Fibroblast of the conjunctiva (primary cell): ENCODE measurements at places on chromosomes 6 and 20.

DNA sequence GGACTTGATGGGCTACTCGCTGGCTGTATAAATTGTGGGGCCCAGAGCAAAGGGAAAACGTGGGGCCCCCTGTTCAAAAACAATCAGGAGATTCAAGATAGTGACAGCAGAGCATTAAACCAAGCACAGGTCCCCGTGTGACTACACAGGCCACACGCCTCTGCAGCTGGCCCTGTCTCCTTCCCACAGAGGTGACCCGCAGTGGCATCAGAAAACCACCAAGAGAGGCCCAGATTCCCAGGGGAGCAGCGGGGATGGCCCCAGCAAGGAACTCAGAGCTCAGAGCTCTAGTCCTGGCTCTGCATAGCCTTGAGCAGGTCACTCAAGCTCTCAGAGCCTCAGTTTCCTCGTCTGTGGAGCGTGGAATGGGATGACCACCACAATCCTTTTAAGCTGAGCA, 57.6 kb downstream of the CPNE5 start:
- DNase-seq: no peak

- DNase-seq: no peak
Measured at GRCh38 chr6:28167068-28167467, 25.4 kb downstream of the ZKSCAN8 start.

DNA sequence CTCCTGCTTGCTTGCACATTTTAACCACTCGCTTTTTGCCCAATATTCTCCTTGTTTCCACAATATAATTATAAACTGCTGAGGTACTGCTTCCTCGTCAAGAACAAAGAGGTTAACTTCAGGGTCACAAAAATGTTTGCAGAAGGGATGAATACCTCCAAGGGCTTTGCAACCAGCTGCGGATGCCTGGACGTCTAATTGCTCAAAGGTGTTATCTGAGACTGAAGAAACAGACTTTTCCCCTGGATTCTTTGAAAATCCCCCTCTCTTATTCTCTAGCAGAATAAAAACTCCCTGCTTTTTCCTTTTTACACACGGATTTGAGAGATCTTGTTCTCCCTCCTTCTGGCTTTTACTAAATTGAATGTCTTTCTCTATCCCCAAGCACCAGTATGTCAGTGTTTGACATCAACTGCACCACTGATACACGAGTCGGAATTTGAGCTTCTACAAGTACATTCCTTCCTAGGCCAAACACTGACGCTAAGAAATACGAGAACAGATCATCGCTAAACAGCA, 336 bp upstream of the SMPDL3A start:
- DNase-seq: peak; percentile 64

DNA sequence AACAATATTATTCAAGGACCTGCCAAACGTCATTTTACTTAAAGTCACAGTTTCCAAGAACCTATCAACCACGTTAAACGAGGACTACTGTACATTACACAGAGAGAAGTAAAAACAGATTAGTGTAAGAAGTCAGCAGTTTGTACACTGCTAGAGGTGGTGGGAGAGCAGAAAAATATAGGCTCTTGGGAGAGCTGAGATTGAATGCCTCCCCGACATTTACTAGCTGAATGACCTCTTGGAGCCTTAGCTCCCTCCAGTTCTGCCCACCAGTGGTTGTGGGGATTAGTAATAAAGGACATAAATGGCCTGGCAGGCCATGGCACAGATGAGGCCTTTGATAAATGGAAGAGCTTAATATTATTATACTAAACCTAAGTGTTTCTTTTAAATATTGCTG, 161.4 kb downstream of the UBE3D start:
- DNase-seq: no peak

DNA sequence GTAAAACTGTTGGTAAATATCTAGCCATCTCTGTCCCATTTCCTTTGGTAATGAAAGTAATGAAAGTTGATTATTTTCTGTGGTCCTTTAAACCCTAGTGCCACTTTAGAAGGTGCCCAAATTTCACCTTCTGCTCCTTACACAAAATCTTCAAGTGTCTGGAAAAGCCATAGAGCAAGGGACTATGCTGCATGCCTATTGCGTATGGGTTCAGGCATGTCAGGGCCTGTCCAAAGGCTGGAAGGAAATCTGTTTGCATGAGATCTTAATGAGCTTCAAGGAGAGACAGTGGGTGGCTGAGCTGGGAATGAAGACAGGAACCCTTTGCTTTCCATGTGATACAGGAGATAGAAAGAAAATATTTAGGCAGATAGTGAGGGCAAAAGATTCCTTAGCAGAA, 66.6 kb upstream of the CCN6 start:
- no peak for DNase-seq

DNA sequence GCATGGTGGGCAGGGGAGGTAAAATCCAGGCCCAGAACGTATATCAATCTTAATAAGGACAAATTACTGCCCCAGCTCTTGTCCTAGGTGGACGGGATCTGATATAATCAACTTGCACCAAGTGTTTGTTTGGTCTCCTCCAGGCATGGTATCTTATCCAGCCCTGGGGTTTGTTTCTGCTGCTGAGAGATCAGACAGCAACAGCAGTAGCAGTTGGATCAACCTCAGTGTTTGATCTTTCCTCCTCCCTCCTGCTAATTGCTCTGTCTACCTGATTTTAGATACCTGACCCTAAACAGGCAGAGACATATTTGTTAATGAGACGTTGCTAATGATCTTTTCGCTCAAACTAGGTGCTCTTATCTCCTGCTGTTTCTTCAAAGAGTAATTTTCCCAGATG, 100.4 kb upstream of the BACH2 start:
- no peak for DNase-seq

- peak; percentile 46 for DNase-seq
Measured at GRCh38 chr6:7673063-7673536, 52.8 kb upstream of the BMP6 start.

DNA sequence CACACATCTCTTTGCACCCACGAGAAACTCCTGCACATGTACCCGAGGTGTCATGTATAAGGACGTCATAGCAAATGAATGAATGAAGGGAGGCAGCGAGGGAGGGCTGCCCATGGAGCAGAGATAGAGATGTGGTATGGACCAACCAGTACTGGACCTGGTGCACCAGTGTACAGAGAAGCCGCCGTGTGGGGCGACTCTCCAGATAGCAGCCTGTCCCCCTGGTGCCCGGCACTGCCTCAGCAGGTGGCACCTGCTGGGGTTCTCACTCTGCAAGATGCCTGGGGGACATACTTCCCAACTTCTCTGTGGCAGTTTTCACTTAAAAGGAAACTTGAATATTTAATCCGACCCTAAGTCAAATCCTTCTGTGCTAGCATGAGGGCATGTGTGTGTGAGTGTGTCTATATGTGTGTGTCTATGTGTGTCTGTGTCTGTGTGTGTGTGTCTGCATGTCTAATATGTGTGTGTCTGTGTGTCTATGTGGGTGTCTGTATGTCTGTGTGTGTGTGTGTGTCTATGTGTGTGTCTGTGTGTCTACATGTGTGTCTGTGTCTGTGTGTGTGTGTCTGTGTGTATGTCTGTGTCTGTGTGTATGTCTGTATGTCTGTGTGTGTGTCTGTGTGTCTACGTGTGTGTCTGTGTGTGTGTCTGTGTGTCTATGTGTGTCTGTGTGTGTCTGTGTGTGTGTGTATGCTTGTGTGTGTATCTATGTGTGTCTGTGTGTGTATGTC, 132.0 kb downstream of the RNASET2 start:
- no peak for DNase-seq

DNA sequence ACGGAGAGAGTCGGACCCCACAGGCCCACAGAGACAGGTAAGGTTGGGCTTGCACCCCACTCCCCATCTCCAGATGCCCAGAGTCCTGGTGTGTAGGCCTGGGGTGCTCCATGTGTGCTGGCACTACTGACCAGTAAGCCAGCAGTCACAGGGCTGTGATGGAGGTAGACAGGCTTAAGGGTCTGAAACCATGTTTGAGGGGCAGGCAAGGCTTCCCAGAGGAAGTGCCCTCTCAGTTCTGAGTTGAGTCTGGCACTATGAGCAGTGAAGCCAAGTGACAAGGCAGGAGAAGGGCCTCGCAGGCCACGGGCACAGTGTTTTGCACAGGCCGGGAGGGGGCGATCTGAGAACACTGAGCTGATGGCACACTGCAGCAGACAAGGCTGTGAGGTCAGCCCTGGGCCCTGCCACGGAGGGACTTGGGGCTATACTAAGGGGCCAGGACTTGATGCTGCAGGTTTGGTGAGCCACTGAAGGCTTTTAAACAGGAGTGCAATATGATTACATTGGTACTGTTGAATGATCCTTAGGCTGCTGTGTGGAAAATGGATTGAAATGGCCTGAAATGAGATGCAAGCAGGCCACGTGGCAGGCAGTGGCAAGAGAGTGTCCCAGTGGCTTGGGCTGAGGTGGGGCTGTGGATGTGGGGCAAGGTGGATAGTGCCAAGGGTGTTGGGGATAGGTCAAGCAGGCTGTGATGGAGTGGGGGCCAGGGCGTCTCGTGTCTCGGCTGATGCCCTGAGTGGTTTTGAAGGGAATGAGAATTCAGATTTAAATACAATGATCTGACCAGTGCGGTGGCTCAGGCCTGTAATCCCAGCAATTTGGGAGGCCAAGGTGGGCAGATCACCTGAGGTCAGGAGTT, 20.3 kb downstream of the TTBK1 start:
- DNase-seq: peak; percentile 43

DNA sequence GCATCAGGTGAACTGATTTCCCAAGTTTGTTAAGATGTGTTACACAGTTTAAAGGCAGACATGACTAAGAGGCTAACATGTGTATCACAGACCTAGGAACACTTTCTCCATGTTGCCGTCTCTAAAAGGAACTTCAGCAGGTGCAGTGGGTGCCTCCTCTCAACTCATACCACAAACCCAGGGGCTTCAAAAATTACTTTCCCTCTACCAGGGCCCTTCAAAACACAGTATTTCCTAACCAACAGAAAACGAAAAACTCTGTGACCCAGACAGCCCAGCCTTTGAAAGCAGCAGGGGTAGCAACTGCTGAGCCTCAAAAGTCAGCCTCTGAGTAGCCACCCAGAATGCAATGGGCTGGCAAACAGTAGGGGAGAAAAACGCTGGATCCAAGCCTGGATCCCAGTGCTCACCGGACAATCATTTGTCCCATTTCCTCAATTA, 28.5 kb downstream of the B4GALT5 start:
- DNase-seq: no peak

GRCh38 chr20:41872930-41873329, 254.8 kb upstream of the CHD6 start:
- no peak for DNase-seq

DNA sequence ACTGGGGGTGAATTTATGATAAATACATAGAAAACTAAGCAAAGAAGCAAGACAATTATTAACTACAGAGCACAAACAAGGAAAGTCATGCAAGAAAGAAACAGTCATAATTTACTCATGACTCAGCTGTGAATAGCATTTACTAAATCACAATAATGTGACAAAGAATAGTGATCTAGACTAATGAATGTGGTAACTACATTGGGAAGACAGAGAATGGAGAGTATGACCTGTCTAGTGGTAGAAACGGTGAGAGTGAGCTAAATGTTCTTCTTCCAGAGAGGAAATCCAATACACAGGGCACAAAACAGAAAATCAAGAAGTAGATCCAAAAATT, 153.5 kb upstream of the DST start:
- no peak for DNase-seq

- peak; percentile 74 for DNase-seq
Measured at GRCh38 chr6:157322792-157323254, 496 bp downstream of the TMEM242 start.

- no peak for DNase-seq
Measured at GRCh38 chr6:104563306-104563705, 296.4 kb downstream of the HACE1 start.

GRCh38 chr6:159104163-159104925, 59.6 kb upstream of the TAGAP start:
- DNase-seq: peak; percentile 10

DNA sequence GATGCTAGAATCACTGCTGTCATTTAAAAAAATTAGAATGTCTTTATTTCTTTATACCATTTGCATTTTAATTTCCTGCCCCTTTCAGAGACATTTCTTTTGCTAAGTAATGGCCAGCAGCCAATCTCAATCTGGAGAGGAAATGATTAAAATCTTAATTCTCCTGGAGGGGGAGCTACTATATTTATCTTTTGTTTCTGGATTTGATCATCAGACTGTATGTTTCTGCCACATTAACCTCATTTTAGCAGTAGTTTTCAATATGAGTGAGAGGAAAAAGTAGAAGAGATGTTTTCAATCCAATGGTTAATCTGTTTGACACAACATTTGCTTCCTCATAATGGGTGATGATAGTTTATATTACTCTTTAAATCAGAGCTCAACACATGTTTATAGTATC, 138.0 kb downstream of the FUT9 start:
- DNase-seq: no peak

DNA sequence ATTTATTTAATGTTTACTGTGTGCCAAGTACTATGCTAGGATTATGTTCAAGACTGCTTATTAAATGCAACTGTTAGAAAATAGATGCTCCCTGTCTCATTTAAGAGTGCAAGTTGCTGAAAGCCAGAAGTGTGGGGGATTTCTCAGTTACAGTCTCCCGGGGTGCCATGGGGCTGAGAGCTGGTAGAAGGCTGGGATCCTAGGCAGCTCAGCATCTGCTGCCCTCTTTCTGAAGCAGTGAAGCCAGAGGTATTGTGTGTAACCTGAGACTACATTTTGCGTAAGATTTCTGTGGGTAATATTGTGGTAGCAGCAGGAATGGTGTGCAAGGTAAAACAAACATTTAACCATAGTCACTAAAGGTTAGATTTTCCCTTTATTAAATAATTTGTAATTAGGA, 120.6 kb downstream of the AKAP7 start:
- DNase-seq: no peak

DNA sequence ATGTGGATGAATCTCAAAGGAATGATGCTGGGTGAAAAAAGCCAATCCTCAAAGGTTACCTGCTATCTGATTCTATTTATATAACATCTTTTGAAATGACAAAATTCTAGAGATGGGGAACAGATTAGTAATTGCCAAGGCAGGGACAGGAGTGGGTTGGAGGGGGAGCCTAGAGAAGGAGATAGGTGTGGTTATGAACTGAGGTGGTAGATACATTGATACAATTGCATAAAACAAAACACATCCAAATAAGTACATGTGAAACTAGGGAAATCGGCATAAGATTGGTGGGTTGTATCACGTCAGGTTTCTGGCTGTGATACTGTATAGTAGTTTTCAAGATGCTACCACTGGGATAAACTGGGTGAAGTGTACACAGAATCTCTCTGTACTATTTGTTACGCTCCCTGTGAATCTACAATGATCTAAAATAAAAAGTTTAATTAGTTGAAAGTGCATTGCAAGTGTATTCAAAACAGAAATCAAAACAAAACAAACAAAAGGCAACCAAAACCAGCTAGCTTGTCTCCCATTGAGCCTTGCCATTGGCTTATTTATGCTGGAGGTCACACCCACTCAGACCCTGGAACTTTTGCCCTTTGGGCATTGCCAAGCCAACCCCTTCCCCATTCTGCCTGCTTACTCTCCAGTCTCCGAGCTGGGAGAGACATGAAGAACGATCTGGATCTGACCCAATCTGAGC, 27.8 kb downstream of the PPP1R16B start:
- no peak for DNase-seq

GRCh38 chr6:143361536-143362191, 88.8 kb downstream of the ADAT2 start:
- DNase-seq: no peak

DNA sequence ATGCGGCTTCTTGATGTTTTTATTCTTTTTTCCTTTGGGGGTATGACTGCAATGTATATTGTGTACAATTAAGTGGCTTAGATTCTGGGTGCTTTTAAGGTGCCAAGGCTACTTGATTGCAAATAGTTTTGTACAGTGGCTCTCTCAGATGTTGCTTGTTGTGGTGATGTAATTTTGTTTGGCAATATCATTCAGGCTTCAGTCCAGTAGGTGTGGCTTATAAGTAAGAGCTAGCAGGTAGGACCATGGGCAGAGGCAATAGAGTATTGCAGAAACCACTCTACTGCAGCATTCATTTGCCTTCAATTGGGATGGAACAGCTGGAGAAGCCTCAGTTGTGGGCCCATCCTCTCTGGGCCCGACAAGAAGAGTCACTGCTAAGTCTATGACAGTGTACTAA, 407.9 kb upstream of the MAN1A1 start:
- no peak for DNase-seq
